ENCODE measurements at places on chromosomes 12 and 14.

DNA sequence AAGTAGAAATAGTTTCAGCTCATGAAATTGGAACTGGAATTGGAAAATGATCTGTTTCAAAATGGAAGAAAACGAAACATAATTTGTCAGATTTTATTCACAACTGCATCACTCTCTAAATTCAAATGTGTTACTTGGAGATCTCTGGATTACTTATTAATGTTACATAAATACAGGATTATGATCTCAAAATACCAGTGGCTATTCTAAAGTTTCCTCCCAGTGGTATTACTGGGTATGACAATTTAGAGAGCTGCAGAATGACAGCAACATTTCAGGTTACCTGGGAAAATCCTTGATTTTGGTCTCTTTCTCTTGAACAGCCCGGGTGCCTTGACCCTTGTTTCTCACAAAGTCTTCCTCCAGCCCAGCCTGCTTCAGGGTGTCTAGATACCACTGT lies 14.2 kb downstream of the FAM161B start:
- DNase-seq, result no peak

GRCh38 chr12:113424915-113425823 lies 3.0 kb downstream of the SDSL start:
- peak; percentile 49 for DNase-seq

GRCh38 chr12:96989916-96990315 lies 82.9 kb downstream of the NEDD1 start:
- peak; percentile 1 for DNase-seq

GRCh38 chr14:71290301-71290700 lies 383.0 kb downstream of the PCNX1 start:
- no peak for DNase-seq

GRCh38 chr12:108995370-108995992 lies 25.4 kb downstream of the SVOP start:
- no peak for DNase-seq

DNA sequence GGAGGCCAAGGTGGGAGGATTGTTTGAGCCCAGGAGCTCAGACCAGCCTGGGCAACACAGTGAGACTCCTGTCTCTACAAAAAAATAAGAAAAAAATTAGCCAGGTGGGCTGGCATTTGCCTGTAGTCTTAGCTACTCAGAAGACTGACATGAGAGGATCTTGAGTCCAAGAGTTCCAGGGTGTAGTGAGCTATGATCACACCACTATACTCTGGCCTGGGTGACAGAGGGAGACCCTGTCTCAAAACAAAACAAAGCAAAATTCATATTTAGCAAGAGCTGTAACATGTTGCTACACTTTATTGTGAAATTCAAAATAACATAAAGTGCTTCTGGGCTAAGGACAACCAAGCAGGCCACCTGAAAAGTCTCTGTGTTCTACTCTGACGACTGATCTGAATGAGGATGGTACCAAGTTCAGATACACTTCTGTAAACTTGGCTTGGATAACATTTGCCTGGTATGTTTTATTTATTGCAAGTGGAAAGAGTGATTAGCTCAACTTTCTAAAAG lies 11.6 kb upstream of the STRN3 start:
- DNase-seq, result no peak

DNA sequence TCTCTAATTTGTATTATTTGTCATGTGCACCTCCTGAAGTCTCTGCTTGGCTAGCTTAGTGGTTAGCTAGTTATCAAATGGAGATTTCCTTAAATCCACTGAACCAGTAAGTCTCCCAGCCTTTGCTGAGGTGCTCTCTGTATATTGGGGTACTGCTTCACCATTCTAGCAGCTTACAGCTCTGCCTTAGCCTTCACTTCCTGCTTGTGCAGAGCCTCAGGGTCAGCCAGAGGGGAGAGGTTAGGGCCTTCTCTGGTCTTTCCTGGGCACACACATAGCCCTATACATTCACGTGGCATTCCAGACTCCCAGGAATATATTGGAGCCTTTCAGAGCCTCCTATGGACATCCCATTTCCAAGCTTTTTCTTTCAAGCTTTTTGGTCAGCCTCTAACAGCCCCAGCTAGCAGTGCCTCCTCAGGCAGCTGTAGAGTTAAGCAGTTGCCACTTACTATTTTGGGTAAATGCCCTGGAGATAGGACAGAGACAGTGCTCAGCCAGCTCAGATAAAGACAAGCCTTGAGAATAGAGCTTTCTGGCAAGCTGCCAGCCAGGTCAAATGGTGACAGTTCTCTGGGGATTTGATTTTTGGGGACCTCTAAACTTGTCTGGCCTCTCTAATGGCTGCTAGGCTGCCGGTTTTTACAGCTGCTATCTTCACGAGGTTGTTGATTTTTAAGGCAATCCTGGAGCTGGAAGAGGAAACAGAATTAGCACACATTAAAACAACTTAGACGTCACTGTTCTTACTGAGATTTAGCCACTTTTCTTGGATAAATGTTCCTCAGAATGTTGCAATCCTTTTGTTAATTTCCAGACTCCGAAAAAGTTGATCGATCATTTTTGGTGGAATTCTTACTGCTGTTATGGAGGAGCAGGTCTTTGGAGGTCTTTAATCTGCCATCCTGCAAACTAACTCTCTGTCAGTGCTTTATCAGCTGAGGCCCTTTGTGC lies 32.9 kb downstream of the FBXW8 start:
- DNase-seq, result no peak

DNA sequence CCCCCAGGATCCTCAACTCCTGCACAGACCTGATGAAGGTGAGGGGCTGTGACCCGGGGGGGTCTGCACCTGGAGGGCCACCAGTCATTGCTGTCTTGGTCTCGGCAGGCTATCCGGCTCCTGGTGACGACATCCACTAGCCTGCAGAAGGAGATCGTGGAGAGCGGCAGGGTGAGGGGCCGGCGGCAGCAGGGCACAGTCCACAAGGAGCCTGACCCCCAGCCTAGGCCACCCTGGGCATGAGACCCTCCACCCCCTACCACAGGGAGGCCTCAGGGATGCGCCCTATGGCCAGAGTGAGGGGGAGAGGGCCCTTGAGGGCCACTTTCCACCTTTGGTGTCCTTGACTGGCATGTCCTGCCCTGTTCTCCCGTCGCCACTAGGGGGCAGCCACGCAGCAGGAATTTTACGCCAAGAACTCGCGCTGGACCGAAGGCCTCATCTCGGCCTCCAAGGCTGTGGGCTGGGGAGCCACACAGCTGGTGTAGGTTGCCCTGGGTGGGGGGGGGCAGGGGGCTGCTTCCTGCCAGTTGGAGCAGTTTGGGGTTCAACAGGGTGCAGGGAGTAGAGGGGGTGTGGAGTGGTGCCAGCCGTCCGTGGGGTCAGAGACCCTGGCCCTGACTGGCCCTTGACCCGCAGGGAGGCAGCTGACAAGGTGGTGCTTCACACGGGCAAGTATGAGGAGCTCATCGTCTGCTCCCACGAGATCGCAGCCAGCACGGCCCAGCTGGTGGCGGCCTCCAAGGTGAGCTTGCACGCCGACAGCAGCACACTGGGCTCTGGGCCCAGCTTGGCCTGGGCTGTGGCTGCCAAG lies 25.0 kb downstream of the HIP1R start:
- DNase-seq, result peak; percentile 43

GRCh38 chr14:36579573-36580140 lies 2.8 kb downstream of the NKX2-8 start:
- no peak for DNase-seq

DNA sequence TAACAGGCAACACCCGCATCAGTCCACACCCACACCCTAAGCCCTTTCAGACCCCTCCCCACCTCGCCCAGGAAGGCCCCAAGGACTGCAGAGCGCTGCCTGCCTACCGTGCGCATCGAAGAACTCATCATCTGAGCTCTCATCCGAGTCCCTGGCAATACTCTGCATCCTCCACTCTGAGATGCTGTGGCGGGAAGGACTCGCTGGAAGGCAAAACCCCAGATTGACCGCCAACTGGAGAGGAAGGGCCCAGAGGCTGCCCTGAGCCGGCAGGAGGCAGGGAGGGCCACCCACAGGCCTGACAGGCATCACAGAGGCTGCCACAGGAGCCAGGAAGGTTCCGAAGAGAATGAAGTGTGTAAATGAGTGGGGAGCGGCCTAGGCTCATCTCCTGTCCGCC lies 23.8 kb downstream of the ARL6IP4 start:
- no peak for DNase-seq

GRCh38 chr12:88001327-88001726 lies 27.9 kb downstream of the C12orf50 start:
- no peak for DNase-seq

GRCh38 chr12:91577586-91578539 lies 395.2 kb upstream of the DCN start:
- DNase-seq, result no peak

- DNase-seq, result peak; percentile 28
These were observed 18.4 kb upstream of the CFL2 start for GRCh38 chr14:34732802-34733201.

- no peak for DNase-seq
These were observed 187.6 kb upstream of the C14orf180 start for GRCh38 chr14:104392001-104392395.

DNA sequence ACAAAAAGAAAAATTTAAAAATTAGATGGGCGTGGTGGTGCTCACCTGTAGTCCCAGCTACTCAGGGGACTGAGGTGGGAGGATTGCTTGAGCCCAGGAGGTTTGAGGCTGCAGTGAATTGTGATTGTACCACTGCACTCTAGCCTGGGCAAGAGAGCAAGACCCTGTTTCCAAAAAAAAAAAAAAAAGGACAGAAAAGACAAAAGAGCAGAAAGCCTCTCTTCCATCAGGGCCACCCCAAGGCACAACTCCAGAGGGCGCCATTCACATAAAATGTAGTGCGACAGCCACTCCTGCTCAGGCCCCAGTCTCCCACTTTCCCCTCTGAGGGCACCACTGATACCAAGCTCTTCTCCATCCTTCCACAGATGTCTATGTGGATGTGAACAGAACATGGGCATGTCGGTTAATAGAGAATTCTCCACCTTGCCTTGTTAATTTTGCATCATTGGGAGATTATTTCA lies 41.8 kb downstream of the DGLUCY start:
- no peak for DNase-seq

DNA sequence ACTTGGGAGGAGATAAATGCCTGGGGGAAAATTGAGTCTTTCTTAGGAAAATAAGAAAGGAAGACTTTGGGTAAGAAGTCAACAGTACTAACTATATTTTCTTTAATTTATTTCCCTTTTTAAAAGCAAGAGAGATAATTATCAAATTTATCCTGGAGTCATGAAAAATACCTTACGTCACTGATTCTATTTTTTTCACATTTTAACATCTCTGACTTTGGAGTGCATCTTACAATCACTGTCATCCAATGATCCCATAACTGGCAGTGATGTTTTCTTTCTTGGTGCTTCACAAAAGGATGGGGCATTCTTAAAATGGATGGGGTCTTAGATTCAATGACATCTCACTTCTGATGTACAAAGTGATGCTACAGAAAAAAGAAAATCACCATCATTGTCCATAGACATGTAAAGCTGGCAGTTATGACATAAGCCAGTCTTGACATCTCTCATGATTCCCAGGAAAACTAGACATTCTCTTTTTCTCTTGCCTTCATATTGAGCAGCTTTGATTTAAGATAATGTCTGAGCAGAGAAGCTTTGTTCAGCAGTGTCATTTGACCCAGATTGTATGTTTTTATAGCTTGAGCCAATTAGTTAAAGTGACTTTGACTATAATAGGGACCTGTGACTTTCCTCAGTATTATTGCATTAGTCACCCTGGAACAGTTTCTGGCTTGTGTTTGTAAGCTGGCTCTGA lies 236.2 kb downstream of the EGLN3 start:
- DNase-seq, result no peak

DNA sequence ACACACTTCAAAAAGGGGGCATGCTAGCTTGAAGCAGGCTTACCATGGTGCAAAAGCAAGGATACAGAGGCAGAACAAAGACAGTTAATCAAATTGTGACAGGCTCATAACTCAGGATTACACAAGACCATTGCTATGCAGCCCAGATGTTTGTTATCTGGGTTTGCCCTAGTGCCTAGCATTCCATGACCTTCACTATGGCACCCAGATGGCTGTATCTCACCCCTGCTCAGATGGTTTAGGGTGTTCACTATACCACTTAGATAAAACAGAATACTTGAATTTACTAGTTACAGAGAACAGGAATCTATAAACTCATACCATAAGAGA lies 56.2 kb downstream of the SDR9C7 start:
- peak; percentile 41 for DNase-seq

GRCh38 chr12:78864870-78865463 lies 393 bp downstream of the SYT1 start:
- no peak for DNase-seq

GRCh38 chr12:109888179-109889020 lies 8.1 kb upstream of the GLTP start:
- DNase-seq, result peak; percentile 55

- no peak for DNase-seq
These were observed 25.5 kb downstream of the GALC start for GRCh38 chr14:87967496-87967895.

DNA sequence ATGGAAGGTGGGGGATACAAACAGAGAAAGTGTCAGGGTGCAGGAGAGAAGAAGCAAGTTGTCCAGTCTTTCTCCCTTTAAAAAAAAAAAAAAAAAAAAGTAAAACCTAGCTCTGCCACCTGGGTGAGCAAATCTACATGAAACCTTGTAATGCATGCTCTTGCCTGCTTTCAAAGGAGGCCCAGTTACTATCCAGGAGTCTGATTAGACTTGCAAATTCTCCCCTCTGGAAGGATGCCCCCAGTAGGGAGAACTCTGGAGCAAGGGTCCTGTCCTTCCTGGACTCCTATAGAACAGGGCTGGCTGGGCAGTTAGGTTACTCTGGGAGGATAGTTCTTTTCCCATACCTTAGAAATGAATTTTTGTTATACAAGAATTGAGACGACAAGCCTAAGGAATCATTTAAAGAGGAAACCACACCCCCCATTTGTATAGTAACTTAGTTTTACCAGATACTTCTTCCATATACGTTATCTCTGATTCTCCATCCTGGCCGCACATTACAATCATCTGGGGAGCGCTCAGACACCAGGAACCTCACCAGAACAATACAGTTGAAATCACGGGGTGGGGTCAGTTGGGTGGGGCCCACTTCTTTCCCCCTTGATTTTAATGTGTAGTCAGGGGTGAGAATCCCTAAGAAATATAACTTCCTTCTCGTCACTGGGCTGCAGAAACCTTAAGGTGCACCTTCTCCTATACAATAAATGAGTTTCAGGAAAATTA lies 30.5 kb downstream of the RAB35 start:
- DNase-seq, result no peak

GRCh38 chr14:86203843-86204242 lies 673.9 kb downstream of the FLRT2 start:
- peak; percentile 84 for DNase-seq

GRCh38 chr12:31353750-31354708 lies 28.1 kb upstream of the SINHCAF start:
- DNase-seq, result peak; percentile 66

DNA sequence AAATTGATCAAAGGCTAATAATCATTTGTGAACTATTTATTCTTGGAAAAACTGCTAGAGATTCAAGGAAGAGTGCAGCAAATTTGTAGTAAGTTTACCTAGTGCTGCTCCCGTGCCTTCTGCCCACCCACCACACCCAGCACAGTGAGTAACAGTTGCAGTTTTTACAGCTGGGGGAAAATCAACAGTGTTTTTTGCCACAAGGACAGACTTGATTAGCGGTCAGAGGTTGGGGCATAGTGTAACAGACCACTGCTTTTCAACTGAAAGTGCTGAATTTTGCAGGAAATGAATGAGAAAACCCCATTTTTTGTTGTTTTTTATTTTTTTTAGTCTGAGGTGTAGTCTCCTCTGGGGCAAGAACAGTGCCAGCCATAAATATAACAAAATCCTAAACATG lies 7.5 kb upstream of the KLRK1 start:
- DNase-seq, result peak; percentile 37

All from MV-4-11 (cell line).